Left forelimb (tissue), 1 donor: ENCODE measurements at places on chromosomes 11 and 22.

- no peak for DNase-seq
These were observed 7.3 kb downstream of the SERGEF start for GRCh38 chr11:18005376-18006129.

- DNase-seq = no peak
These were observed 225.4 kb downstream of the NTM start for GRCh38 chr11:131595797-131596196.

DNA sequence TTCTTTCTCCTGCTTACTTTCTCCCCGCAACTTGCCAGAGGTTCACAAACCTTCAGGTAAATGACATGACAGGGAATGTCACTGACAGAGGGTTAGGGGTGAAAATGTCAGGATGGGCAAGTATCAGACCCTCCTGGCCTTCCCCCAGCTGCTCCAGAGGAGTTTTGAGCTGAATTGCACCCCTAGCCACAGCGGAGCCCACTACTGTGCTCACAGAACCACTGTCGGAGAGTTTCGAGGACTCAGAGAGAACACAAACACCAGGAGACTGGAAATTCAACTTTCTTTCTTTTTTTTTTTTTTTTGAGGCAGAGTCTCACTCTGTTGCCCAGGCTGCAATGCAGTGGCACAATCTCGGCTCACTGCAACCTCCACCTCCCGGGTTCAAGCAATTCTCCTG lies 21.5 kb upstream of the P2RY2 start:
- no peak for DNase-seq

DNA sequence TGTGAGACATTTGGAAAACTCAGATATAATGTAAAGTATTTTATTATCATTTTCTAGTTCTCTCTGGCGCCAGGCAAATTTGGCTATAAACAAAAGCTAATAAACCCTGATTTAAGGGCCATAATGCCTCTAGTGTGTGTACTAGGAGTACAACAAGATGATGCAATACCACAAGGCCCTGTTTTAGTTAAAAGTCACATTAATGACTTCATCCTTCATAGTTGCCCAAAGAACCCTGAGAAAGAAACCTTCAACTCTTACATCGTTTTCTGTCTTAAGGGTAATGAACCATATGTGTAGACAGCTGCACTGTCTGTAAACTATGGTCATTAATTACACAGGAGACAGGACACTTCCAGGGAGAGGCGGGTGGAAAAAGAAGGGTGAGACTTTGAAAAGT lies 538.4 kb downstream of the FAM181B start:
- DNase-seq = no peak

DNA sequence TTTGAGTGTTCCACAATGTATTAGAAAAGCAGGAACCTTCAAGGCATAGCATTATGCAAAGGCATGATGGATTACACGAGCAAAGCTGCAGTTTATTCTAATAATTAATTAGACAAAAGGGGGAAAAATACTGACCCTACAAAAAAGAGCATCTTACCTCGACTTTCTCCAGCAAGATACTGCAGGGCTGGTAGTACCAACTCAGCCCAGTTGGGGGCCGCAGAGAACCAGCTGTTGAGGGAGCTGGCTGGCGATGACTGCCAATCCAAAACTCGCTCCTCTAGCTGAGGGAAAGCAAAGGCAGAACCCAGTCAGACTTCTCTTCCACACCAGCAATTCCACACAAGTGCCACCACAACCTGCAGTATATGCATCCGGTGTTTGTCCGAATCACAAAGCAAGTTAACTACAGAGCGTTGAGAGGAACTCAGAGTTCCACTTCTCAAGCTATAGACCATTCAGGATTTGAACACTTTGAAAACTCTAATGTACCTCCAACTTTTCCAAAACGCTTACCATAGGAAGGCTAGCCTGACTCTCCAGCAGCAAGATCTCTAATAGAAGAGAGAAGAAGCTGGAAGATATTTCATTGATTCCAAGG lies 13.7 kb downstream of the NFRKB start:
- no peak for DNase-seq

DNA sequence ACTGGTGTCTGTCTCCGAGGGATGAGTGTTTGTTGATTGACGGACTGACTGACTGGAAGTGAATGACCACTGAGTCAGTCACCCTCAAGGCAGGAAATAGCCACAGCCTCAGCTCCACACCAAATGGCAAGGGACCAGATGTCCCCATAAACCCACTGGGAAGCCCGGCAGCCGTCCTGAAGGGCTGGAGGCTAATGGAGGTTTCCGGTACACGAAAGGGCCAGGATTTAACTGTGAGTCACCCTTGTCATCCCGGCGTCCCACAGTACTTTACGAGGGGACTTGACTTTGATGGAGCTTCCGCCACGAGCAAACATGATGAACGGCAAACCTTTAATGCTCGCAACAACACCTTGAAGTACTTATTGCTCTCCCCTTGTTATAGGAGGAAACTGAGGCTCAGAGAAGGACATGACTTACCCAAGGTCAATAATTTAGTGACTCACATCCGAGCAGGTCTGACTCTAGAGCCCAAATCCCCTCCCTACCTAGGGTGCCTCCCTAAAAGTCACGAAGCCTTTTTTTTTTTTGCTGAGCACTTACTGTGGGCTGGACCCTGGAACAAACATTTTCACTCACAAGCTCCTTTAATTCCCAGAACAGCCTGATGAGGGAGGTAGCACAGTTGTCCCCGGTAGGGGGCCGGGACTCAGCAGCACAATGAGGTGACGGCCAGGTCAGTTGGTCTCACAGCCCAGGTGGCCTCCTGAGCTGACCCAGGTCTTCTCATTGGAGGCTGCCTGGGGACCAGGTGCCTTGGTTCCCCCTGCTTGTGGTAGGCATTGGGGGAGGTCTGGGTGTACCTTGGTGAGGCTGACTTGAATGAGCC lies 25.2 kb upstream of the GCAT start:
- no peak for DNase-seq
